Natural killer cell (primary cell): ENCODE measurements at places on chromosomes 5 and 9. TPM values are rescaled to one million over a fixed set of nuclear protein-coding genes. Genes with fewer than 3 reads are reported as not detected.
A peak's percentile ranks its signal among the peaks of the same experiment; 100 is the strongest.

DNA sequence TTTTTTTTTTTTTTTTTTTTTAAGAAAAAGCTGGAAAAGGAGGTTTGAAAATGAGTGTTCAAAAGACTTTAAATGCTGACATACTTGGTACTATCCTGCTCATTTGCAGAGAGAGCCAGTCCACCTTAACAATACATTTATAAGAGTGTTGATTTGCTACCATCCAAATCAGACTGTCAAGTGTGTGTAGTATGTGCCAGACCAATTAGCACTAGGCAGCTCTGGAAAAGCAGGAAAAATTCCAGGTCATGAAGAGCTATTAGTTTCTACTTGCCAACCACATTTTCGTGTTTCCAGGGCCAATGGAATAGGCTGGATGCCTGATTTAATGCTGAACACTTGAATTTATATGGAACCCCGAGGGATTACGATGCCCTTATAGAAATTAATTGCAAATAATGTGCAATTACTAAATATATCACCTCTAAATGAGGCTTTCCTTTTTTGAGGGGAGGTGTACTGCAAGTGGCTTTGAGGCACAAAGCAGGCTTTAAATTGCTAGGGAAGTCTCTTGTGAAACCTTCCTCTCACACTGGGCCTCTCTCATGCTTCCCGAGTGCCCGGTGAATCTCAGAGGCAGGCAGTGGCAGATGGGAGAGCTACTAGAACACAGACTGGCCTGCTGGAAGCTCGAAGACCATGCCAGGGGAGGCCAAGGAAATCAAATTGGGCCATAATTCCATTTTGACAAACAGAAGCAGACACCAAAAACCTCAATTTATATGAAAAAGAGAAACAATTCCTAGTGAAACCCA is 178.7 kb downstream of the PPP2R2B start:
- H3K36me3 ChIP-seq = peaks cover 15% of the 10 kb centered on the region
- H3K27me3 ChIP-seq = no peaks in the 10 kb centered on the region
- no peak for DNase-seq
- no peak overlapping the region for H3K4me3 ChIP-seq
- no peaks in the 10 kb centered on the region for H3K4me1 ChIP-seq
- no peak overlapping the region for H3K27ac ChIP-seq

DNA sequence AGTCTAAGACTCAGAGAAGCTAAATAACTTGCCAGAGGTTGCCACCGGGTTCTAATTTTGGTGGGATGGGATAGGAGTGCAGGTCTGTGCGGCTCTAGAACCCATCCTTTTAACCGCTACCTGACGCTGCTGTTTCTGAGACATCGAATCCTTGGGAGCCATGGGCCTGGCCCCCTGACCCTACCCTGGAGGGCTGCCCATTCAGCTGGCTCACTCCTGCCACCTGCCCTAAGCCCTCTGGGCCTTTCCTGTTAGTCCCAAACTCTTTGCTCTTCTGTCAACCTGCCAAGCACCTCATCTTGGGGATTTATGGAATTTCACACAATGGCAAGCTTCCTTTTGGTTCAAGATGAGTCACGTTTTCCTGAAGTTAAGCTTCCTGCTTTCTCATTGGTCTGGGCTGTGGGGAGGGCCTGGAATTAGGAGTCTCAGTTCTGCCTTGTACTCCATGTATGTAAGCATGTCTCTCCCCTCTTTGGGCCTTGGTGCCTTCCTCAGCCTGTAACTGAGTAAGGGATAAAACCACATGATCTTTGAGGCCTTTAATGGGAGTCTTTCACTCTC is 26.6 kb downstream of the ENHO start:
- no peaks in the 10 kb centered on the region for H3K27me3 ChIP-seq
- no peak overlapping the region for H3K27ac ChIP-seq
- no peak for DNase-seq
- no peak overlapping the region for H3K4me3 ChIP-seq

- H3K36me3 ChIP-seq = peaks cover 84% of the 10 kb centered on the region
- H3K4me1 ChIP-seq = no peaks in the 10 kb centered on the region
- H3K4me3 ChIP-seq = no peak overlapping the region
- no peak overlapping the region for H3K27ac ChIP-seq
Observed at GRCh38 chr5:150035139-150035895, 34.8 kb downstream of the HMGXB3 start.

DNA sequence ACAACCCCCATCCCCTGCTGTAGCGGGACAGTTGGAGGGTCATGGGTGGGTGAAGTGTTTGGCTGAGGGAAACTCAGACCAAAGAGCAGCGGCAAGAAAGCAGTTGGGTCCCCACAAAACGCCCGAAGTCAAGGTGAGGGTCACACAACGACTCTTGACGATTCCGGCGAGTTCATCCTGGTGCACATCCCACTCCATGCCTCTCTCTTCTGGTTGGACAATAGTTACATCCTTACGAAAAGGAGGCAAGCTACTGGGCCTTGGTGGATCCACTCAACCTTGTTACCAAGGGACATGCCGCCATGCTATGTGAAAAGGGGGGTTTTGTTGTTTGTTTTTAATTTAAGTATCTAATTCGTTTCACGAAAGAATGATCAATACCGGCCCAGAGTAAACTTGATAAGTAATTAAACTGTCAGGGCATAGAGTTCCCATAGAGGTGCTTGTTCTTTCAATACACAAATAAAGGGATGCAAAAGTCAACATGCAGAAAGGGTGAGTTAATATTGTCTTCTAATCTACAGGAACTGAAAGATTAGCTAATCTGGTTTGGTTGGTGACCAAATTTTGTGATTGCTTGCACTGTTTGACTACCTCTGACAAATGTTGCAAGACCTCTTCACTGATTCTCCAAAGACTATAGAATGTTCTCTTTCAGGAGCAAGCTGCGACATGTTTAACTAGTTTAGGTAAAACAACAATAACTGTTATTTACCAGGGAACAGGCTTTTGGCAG is 732 bp upstream of the SMIM15 start:
- no peaks in the 10 kb centered on the region for H3K27me3 ChIP-seq
- peaks cover 22% of the 10 kb centered on the region for H3K36me3 ChIP-seq
- peak overlapping the region; percentile 97 for H3K4me3 ChIP-seq
- no peak for DNase-seq

GRCh38 chr5:111582993-111583601 is 70.8 kb upstream of the STARD4 start:
- no peak for DNase-seq
- peak overlapping the region; percentile 33 for H3K27ac ChIP-seq
- no peaks in the 10 kb centered on the region for H3K36me3 ChIP-seq
- H3K4me3 ChIP-seq = no peak overlapping the region

DNA sequence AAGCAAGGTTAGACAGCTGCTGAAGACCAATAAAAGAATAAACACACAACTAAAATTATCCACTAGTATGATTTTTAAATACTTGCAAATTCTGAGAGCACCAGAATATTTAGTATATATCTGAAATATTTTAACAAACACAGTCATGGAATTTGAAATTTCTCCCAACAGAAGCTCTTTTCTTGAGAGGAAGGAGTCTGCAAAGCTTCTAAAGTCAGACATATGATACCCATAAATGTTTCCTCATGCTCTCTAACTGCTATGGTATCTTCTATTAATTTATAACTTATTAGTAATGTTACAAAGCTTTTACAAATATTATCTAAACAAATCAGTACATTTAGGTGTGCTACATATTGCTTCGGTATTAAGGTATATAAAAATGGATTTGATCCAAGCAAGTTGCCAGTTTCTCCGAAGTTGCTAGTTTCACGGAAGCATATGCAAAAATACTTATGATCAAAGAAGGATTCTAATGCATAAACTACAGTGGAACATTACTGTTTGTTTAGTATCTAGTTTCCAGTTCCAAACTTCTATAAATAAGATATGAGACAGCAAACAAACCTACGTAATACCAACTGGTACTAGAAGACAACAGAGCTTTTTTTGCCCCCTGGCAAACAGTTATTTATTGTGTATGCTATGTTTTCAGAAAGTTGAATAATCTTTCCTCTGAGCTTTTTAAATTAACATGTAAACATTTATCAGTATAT is 22.0 kb downstream of the FNIP1 start:
- no peaks in the 10 kb centered on the region for H3K27me3 ChIP-seq
- no peak for DNase-seq
- no peak overlapping the region for H3K27ac ChIP-seq
- no peaks in the 10 kb centered on the region for H3K36me3 ChIP-seq
- no peaks in the 10 kb centered on the region for H3K4me1 ChIP-seq
- no peak overlapping the region for H3K4me3 ChIP-seq

DNA sequence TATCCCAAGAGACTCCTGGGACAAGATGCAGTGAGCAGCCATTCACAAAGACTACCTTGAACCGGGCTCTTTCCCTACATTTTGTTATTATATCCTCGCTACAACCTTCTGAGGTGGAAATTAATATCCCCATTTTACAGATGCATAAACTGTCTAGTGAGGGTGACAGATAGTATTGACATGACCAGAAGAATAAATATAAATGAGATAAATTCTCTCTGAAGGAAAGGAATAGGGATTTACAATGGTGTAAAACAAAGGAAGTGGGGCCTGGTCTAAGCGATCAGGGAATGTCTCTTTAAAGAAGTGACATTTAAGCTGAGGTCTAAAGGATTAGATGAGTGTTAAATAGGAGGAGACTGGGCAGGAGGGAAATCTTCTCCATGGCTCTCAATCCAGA is 43.5 kb upstream of the KCNMB1 start:
- no peaks in the 10 kb centered on the region for H3K36me3 ChIP-seq
- no peak overlapping the region for H3K4me3 ChIP-seq
- DNase-seq = no peak
- H3K27ac ChIP-seq = no peak overlapping the region
- H3K27me3 ChIP-seq = no peaks in the 10 kb centered on the region

DNA sequence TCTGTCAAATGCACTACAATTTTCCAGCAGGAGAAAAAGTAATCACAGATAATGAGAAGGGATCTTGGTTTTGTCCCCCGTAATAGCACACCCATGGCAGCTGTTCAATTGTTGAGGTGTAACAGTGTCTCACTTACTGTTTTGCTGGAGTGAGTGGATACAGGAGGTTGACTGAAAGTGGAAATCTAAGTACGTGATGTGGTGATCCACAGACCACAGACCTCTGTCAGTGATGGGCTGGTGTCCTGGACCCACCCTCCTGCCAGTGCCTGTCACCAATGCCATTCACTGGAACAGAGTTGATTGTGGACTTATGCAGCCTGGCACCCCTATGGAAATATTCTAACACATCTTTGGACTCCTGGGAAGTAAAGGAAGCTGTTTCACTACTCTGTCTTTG is 261.7 kb downstream of the TRPM3 start:
- no peaks in the 10 kb centered on the region for H3K4me1 ChIP-seq
- no peak overlapping the region for H3K27ac ChIP-seq
- no peaks in the 10 kb centered on the region for H3K36me3 ChIP-seq
- no peak for DNase-seq
- no peaks in the 10 kb centered on the region for H3K27me3 ChIP-seq

DNA sequence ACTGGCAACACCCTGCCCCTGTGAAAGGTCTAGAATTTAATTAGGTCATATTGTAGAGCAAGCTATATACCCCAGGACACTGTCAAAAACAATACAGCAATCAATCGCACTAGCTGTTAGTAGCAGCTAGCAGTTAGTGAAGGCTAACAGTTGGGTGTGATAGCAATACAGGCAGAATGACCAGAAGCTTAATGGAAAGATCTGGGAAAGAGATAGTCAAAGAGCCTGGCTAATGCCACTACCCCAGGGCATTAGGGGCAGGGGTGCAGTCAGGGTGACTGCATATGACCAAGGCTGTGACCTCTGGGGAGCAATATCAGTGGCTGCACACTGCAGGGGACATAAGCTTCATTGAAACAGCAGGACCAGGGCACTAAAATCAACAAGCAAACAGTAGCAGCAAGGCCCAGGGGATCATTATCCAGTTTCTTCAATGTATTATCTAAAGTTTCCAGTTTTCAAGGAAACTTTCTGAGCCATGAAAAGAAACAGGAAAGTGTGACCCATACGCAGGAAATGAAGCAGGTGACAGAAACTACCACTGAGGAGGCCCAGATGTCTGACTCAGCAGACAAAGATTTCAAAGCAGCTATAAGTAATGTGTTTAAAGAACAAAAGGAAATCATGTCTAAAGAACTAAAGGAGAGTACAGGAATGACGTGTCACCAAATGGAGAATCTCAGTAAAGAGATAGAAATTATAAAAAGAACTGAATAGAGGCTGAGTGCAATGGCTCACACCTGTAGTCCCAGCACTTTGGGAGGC is 82.4 kb downstream of the ZNF354C start:
- H3K4me1 ChIP-seq = no peaks in the 10 kb centered on the region
- H3K27me3 ChIP-seq = no peaks in the 10 kb centered on the region
- DNase-seq = no peak
- no peaks in the 10 kb centered on the region for H3K36me3 ChIP-seq

- H3K27ac ChIP-seq = no peak overlapping the region
- peaks cover 4% of the 10 kb centered on the region for H3K27me3 ChIP-seq
- no peak overlapping the region for H3K4me3 ChIP-seq
- H3K36me3 ChIP-seq = no peaks in the 10 kb centered on the region
Observed at GRCh38 chr5:110716247-110717245, 9.9 kb downstream of the TMEM232 start.

DNA sequence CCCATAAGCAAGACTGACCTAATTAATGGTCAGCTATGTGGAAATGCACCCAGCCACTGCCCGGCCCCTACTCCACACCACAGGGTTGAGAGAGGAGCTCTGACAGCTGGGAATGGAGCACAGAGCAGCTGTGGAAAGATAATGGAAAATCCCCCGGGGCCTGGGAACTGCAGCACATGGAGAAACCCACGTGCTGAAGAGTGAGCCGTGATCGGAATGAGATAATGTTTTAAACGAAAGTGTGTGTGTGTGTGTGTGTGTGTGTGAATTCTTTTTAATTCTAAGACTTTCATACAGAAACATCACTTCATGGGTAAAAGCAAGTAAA is 13.1 kb upstream of the SLC12A7 start:
- no peaks in the 10 kb centered on the region for H3K27me3 ChIP-seq
- no peaks in the 10 kb centered on the region for H3K36me3 ChIP-seq
- no peak overlapping the region for H3K4me3 ChIP-seq
- no peak overlapping the region for H3K27ac ChIP-seq

- peak overlapping the region; percentile 73 for H3K4me3 ChIP-seq
- H3K36me3 ChIP-seq = no peaks in the 10 kb centered on the region
- peaks cover 31% of the 10 kb centered on the region for H3K4me1 ChIP-seq
- H3K27me3 ChIP-seq = peaks cover 29% of the 10 kb centered on the region
- H3K27ac ChIP-seq = peak overlapping the region; percentile 87
Observed at GRCh38 chr5:140113180-140113698, 670 bp upstream of the PURA start.

Gene PCDHB12
- not detected for total RNA-seq

Gene SLC28A3
- 1.6 TPM for total RNA-seq

Gene IFNA16
- total RNA-seq = not detected

Gene AHRR
- 0.88 TPM for total RNA-seq

Gene GFI1B
- total RNA-seq = 0.41 TPM

Gene ASTN2
- 3.5 TPM for total RNA-seq

Gene CDC23
- 25.2 TPM for total RNA-seq

Gene STPG3
- not detected for total RNA-seq

Gene DNAH5
- total RNA-seq = not detected

Gene PCDH1
- 32.1 TPM for total RNA-seq

Gene SEMA5A
- not detected for total RNA-seq

Gene GRIA1
- total RNA-seq = not detected
